ENCODE measurements at places on chromosomes 3 and 15.

GRCh38 chr15:37100966-37101215 is 542 bp upstream of the MEIS2 start:
- DNase-seq, result no peak

GRCh38 chr3:131903988-131904415 is 130.8 kb downstream of the CPNE4 start:
- no peak for DNase-seq

GRCh38 chr3:161275919-161276318 is 54.8 kb downstream of the NMD3 start:
- DNase-seq, result no peak

GRCh38 chr3:5006755-5007202 is 27.5 kb downstream of the BHLHE40 start:
- DNase-seq, result peak; percentile 89

- no peak for DNase-seq
These were observed 49.9 kb downstream of the COL6A5 start for GRCh38 chr3:130395331-130395730.

DNA sequence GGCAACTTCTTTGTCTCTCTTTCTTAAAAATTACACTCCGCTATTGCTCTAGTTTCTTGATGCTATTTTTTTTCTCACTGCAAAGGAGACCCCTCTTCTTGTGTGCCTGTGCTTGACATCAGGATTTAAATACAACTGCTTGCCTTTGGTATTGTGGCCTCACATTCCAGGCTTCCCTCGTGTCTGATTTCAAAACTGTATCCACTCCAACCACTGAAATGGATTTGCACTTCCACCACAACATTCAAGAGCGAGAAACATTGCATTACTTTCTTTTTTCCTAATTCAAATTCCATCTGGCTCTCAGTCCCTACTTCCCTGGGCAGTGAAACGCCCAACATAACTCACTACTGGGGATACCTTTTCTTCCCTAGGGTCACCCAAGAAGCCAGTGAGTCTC is 50.4 kb upstream of the PXYLP1 start:
- no peak for DNase-seq

DNA sequence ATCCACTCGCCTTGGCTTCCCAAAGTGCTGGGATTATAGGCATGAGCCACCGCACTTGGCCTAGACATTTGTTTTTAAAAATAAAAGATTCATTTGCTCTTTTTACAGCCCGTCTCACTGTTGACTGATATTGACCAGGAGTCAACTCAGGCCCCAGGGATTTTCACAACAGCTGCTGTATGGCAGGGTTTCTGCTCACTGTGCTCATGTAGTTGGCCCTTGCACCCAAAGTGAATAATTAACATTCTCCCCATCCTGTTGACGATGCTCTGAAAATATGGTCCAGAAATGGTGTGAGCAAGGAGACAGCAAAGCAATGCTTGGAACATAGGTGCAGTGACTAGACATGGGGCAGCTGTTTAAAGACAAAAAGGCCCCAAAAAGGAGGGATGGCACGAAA is 2.9 kb upstream of the CCR5 start:
- no peak for DNase-seq

DNA sequence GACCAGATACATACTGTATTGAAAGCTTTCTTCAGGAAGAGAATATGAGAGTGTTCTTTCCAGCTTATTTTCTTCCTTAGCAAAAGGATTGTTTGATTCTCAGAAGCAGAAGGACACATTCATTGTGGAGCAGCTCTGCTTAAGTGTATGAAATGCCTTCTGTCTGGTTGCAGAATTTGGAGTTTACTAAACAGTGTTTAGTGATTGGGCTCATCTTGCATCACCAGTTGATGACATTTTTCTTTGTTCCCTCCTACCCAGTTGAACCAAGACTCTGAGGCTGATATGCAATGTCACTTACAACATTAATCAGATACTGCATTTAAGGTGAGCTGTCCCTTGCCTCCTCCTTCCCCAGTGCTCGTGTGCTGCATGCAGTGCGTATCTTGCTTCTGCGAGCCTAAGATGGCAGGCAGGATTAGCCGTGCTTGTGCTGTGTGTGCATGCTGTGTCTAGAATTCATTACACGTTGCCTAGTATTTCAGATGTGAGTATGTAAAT is 18.4 kb downstream of the ZBTB38 start:
- peak; percentile 24 for DNase-seq

GRCh38 chr15:70127288-70127746 is 29.6 kb upstream of the TLE3 start:
- no peak for DNase-seq
